Astrocyte of the spinal cord (primary cell): ENCODE measurements at places on chromosomes 6 and 20.

DNA sequence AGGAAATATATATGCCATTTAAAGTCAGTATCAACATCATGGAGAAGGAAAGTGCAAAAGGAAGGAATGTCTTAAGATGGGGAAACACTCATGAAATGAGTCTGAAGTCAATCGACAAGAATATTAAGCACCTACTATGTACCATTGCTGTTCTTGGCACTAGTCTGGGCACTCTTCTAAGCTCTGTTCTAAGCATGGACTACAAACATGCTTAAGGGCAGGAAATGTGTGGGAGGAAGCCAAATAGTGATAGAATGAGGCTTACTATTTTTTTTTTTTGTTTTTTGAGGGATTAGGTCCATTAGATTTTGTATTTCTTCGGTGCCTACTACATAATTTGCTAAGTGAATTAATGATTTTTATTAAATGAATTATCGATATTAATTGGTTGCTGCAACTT is 83.8 kb upstream of the SUPT3H start:
- no peak for DNase-seq

DNA sequence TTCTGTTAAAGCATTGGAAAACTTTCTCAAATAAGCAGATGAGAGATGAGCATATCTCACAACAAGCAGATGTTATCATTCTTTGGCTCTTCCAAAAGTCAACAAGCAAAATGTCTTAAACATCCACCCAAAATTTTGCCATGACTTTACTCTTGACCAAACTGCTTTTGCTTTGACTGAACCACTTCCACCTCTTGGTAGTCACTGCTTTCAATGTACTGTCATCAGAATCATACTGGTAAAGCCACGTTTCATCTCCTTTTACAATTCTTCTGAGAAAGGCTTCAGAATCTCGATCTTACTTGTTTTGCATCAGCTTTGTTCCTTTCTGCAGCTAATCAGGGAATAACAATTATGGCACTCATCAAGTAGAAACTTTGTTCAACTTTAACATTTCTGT is 498.5 kb upstream of the GJE1 start:
- DNase-seq, result no peak

- DNase-seq, result peak; percentile 29
Measured at GRCh38 chr20:10094566-10095173, 59.9 kb downstream of the ANKEF1 start.

DNA sequence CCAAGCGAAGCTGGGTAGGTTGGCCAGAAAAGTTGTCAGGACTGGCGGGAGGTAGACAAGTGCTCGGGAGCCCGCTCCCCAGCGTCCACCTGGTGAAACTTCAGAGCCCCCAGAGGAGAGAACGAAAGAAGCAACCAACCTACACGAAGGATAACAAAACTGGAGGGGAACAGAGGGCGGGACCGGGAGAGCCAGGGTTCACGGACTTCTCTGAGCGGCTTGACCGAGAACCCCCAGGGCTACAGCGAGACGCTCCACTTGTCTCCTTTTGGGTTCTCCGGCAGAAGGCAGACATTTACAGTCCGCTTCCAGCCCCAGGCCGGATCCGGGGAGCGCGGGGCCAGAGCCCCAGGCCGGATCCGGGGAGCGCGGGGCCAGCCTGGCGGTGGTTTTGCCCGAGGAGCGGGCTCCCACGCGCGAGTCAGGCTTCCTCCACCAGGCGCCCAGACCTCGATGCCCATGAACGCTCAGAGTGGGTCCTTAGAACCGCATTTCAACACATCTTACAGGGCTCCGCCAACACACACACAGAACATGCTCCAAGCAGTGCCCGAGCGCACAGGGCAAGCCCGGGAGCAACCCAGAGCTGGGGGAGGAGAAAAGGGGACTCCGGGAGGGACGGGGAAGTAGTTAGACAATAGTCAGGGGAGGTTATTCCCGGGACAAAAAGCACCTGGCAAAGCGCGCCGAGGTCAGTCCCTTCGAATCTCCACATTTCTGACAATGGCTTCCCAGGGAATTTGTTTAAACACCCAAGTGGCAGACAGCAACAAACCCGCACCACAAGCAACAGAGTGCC is 1.1 kb downstream of the PTPRK start:
- DNase-seq, result peak; percentile 67

GRCh38 chr20:10658051-10658823 is 15.6 kb downstream of the JAG1 start:
- DNase-seq, result no peak

GRCh38 chr6:119626884-119627619 is 277.5 kb upstream of the MAN1A1 start:
- no peak for DNase-seq

GRCh38 chr20:1920252-1920651 is 25.0 kb downstream of the SIRPA start:
- no peak for DNase-seq

DNA sequence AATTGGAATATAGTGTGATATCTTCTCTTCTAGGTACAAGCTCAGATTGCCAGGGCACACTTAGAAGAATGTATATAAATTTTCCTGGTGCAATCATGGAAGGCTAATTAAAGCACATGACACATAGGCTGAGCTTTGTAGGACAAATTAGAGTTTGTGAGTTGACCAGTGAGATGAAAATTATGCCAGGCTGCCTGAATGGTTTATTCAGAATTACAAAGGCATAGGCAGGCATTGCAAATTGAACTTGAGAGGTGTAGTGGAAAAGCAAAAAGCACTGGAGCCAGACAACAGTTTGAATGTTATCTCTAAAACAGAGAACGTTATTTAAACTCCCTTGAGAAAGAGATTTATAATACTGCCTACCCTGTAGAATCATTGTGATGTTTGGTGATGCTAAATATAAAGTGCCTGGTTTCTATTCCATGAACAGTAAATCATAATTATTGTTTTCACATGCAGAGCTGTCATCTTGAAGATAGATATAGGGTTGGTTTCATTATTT is 712.1 kb downstream of the TBC1D32 start:
- DNase-seq, result no peak

- no peak for DNase-seq
Measured at GRCh38 chr6:149900620-149901443, 2.9 kb upstream of the RAET1E start.

DNA sequence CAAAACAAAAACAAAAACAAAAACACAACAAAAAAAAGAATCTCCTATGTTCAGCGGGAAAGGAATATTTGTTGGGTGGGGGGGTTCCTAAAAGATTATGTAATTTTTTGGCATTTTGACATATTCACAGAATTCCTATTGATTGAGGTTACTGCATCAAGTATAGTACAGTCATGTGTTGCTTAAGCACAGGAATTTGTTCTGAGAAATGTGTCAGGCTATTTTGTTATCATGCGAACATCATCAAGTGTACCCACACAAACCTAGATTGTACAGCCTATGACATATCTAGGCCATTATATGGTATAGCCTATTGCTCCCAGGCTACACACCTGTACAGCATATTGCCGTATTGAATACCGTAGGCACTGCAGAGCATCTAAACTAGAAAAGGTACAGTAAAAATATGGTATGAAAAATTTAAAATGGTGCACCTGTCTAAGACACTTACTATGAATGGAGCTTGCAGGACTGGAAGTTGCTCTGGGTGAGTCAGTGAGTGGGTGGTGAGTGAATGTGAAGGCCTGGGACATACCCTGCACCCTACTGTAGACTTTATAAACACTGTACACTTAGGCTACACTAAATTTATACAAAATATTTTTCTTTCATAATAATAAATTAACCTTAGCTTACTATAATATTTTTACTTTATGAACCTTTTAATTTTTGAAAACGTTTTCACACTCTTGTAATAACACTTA is 110.6 kb downstream of the CDKAL1 start:
- DNase-seq, result no peak

DNA sequence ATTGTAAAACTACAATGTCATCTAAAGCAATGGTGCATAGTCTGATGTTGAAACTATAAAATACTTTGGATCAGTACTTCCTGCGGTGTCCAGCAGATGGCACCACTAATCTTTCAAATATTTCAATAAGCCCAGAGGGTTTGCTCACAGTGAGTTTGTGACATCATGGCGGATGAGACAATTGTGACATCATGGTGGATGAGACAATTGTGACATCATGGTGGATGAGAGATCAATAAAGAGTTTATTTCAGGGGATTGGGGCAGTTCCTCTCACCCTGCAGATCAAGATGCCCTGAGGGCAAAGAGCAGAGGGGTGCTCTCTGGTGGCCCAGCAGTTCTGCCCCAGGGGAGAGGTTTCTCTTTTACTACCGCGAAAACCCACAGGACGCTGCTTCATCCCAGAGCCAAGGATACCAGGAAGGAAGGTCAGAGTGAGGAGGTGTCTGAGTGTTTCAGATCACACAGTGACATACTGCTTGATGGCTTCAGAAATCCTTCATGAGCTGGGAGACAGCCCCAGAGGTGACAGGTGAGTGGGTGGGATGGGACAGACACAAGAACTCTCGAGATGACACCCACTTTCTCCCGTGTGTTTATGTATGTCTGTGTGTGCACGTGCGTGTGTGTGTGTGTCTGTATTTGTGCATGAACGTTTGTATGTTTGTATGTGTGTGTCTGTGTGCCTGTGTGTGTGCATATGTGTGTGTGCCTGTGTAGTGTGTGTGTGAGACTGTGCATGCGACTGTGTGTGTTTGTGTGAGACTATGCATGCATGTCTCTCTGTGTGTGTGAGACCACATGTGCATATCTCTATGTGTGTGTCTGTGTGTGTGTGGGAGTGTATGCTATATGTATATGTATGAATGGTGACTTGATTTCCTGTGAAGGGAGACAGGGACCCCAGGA is 7.3 kb upstream of the ULBP2 start:
- DNase-seq, result peak; percentile 75

DNA sequence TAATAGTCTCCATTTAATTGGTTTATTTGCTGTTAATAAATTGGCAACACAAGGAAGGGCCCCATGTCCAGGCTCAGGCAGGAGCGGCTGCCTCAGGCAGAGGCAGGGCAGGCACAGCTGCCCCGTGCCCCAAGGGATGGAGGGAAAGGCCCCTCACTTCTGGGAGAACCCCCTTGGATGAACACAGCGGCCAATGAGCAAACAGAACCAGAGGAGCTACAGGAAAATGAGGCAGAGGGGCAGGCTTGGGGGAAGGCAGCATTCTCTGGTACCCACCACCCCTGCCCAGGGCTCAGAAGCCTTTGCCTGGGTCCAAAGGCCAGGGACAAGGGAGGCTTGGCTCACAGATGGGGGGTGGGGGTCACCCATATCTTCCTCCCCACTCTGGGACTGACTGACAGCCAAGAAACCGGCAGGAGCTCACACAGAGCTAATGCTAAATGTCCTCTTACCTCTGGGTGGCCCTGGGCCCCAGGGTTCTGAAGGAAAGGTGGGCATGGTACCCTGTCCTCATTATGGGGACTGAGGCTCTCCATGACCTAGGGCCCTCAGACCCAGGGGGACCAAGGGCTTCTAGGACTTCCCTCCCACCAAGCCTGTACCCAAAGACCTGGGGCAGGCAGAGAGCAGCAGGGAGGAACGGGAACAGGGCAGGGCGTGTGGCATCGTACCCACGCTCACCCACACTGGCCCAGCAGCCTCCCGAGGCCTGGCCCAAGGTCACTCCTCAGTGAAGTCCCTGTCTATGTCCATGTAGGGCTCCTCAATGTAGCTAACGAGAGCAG is 47.0 kb downstream of the MYH7B start:
- no peak for DNase-seq

DNA sequence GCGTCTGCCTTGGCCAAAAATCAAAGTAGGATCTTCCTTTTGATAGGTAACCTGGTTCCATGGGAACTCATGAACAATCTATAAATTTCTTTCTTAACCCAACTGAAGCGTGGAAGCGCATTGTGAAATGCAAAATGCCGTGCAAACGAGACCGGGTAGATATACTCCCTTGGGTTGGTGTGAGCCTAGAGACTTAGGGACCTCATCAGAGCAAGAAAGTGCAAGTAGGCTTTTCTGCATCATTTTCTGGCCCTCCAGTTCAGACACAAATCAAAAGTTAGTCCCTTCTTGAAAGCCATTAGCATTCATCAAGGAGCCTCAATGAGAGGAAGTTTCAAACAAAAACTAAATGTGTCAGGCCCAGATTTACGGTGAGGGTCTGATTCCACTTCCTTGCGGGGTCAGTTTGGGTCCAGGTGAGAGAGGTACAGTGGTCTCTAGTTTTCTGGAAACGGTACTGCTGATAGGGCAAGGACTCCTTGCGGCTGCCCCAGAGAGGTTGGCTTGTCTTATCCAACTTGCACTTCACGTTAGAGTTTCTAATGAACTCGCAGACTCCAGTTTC is 5.3 kb upstream of the ZNF184 start:
- DNase-seq, result no peak

- DNase-seq, result peak; percentile 84
Measured at GRCh38 chr6:18264219-18264922, at the start of gene DEK. DEK (minus strand) TSS chr6:18264530; CDS start chr6:18263987, 543 bp downstream.

DNA sequence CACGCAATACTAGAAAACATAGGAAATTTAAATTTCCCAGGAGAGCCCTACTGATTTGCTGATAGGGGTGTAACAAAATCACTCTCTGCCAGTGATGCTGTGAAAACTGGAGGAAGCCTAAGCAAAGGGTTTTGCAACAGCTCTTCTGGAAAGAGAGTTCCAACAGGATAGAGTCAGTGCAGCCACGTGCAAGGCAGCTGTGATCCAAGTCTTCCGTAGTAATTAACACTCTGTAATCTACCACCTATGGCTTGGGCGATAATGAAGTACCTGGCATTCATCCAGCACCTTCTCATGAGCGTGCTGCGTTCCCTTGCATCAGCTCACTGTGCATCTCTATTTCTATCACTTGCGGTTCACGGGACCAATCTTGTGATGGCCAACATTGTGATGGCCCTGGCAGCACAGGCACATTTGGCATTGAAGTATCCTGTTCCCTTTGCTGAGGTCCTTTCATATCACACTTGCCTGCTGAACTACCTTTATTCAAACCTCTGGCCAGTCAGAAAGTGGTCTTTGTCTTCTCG is 48.2 kb downstream of the IRF4 start:
- no peak for DNase-seq

GRCh38 chr6:22101163-22101562 is 195.7 kb downstream of the PRL start:
- no peak for DNase-seq

DNA sequence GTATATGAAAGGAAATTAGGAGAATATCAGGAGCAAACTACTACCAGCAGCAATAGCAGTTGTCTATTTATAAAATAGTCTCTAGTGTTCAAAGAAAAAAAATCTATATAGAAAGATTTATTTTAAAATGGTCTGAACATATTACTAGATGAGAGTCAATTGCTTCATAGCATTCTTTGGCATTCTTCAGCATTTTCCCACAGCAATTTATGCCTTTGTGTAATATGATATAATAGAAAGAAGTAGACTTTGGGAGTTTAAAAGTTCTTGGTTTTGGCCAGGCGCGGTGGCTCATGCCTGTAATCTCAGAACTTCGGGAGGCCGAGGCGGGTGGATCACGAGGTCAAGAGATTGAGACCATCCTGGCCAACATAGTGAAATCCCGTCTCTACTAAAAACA is 157.0 kb upstream of the PLN start:
- no peak for DNase-seq

GRCh38 chr6:89120371-89120770 is 2.5 kb upstream of the SRSF12 start:
- DNase-seq, result no peak

- DNase-seq, result no peak
Measured at GRCh38 chr20:60934724-60935123, 317.3 kb upstream of the CDH4 start.
